ENCODE measurements at places on chromosomes 1 and 21. TPM values are rescaled to one million over a fixed set of nuclear protein-coding genes. Genes with fewer than 3 reads are reported as not detected.

- DNase-seq, result peak; percentile 58
Measured at GRCh38 chr1:78649628-78650027, at the start of gene IFI44. Gene IFI44, plus strand, starts transcription at chr1:78649831. Its CDS starts 365 bp downstream, at chr1:78650196.

MPL gene
- total RNA-seq, result not detected

- DNase-seq, result no peak
Measured at GRCh38 chr1:152505083-152505482, 5.5 kb upstream of the LCE5A start.

MUTYH gene
- total RNA-seq, result 33.3 TPM

DNA sequence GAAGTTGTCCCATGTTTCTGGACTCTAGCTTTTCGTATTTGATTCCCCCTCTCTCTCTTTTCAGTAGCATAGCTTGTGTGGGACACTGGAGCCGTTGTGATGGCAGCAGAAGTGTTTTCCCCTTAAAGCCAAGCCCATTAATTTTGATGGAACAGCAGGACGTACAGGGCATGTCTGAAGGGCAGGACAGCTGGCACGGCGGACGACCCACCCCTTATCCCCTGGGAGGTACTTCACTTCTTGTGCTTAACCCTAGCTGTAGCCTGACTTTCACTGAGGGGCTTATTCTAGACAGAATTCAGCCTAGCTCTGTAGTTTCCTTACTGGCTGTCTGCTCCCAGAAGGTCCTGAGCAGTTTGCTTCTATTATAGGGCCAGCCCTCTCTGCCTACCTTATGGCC, 8.6 kb upstream of the PPFIA4 start:
- DNase-seq, result no peak

CENPF gene
- 20.6 TPM for total RNA-seq

DISP1 gene
- total RNA-seq, result 7.1 TPM

WNT3A gene
- not detected for total RNA-seq

TFF2 gene
- not detected for total RNA-seq

FNDC10 gene
- 8.0 TPM for total RNA-seq

DNA sequence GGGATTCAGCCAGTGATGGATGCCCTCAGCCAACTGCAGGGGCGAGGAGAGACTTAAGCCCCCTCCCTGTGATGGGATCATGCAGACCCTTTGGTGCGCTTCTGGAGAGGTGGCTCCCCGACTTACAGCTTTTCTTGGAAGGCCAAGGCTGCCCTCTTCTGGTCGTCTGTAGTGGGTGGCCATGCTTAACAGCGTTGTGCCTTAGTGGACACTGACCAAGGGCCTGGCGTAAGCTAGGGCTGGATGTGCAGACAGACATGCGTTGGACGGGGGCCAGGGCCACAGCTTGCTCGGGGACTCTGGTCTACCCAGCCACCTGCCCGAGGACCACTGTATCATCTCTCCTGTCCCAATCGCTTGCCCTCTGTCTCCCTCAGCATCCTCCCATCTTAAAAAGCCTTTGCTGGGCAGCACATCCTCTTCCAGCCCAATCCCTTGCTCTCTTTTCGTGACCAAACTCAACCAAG, 5.5 kb downstream of the AZIN2 start:
- peak; percentile 35 for DNase-seq

UBE4B gene
- 45.0 TPM for total RNA-seq

BTBD8 gene
- 3.6 TPM for total RNA-seq

HES2 gene
- total RNA-seq, result 27.8 TPM

DNA sequence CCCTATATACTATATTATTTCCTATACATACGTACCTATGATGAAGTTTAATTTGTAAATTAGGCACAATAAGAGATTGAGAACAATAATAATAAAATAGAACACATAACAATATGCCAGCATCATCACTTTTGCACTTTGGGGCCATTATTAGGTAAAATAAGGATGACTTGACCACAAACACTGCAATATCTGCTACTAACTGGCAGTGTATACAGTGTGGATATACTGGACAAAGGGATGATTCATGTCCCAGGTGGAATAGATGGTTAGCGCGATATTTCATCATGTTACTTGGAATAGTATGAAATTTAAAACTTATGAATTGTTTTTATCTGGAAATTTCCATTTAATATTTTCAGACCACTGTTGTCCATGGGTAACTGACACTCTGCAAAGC, 35.4 kb upstream of the TXLNA start:
- DNase-seq, result no peak

CD48 gene
- total RNA-seq, result not detected

S100A13 gene
- total RNA-seq, result 183 TPM

- DNase-seq, result peak; percentile 95
Measured at GRCh38 chr1:235069577-235070563, 58.8 kb downstream of the TOMM20 start.

GRCh38 chr1:247295274-247295684, 36.4 kb downstream of the ZNF496 start:
- DNase-seq, result no peak

DNA sequence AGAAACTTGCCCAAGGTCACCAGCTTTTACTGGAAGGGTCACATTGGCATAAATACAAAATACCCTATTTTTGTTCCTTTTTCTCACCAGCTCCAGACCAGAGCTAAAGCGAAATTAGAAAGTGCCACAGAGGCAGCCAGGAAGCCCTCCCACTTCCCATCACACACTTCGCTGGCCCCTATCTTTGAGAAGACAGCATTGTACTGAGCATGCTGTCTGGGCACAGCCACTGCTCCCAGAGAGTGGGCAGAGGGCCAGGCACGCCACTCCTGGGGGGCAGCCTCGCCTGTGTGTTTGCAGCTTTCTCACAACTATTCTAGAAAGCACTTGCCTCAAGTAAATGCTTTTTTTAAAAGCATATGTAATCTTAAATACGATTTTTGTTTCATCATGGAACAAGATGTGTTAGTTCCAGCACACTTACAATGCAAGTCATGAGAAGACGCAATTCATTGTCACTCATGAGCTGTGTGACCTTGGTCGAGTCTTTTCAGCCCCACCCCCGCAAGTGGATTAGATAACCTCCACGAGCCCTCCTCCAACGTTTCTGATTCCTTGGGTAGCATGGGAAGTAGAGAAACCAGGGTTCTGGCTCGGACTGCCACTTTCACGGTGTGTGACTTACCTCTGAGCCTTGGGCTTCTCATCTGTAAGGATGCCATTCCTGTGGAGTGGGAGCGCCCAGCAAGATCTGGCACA, 25.7 kb upstream of the EPHA8 start:
- no peak for DNase-seq

- no peak for DNase-seq
Measured at GRCh38 chr1:25148673-25149300, 83.5 kb downstream of the SYF2 start.

DNA sequence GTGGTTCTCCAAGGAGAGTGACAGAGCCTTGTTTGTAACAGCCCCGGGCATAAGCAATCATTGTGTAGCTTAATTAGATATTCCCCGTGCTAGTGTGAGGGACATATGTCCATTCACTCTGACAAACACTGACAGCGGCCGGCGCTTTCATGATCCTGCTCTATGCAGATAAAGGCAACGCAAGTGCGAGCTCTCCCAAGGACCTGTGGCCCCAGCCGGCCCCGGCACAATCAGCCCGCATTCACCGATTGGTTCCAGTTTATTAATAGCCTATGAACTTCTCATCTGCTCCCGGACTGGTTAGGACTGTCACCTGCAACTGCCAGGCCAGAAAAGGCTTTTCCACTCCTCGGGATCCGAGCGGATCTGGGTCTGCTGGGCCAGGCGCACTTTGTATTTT, 18.0 kb upstream of the OLIG1 start:
- no peak for DNase-seq

ZNF644 gene
- total RNA-seq, result 38.5 TPM

HEYL gene
- 4.8 TPM for total RNA-seq

GRCh38 chr1:179813626-179814545, 63.7 kb downstream of the TOR1AIP2 start:
- no peak for DNase-seq

DNA sequence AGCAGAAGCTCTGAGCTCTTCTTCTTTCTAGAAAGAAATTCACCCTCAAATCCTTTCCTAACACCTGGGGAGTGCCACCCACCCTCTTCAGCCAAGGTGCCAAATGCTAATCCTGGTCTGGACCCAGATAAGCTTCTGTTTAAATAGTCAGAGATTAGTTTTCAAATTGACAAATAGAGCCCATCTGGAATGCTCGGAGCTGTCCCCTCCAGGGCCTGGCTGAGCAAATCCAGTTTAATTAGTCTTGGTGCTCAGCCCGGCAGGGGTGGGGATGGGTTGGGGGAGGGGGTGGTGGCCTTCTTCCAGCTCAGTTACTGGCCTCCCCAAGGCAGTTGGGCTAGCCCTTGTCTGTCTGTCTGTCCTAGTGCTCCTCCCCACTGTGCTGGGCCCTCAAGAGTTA, 269.5 kb downstream of the GRIK3 start:
- no peak for DNase-seq

GRCh38 chr1:243397613-243398321, 141.9 kb downstream of the SDCCAG8 start:
- DNase-seq, result no peak

DNA sequence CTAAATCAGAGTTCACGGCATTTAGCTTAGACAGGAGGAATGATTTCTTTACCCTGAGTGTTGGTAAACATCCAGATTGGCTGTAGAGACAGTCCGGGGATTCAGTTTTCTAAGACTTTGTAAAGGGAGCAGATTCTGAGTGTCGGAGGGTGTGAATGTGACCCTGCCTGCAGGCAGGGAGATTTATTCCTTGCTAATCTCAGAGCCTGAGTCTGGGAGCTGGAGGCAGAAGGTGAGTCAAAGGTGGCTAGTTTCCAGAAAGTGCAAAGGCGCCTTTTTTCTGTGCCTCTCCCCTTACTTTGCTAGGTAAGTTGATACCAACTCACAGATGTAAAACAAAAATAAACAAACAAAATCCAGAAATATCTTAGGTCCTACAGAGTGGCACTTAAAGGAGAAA, 11.7 kb downstream of the ATP1B1 start:
- DNase-seq, result no peak

DNA sequence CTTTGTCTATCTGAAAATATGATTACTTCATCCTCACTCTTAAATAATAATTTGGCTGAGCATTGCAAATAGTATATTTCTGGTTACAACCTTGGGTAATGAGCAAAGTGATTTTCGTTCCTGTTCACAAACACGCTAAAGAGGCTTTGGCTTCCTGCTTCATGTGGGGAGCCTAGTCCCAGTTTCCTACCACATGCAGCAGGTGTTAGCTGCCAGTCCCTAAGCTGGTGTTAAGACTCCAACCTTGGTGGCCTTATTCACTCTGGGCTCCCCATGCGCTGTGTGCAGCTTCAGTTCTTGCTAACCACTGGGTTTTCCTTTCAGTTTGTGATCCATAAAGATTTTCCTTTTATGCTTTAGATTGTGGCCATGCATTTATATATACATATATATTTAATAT, 56.7 kb upstream of the BARHL2 start:
- no peak for DNase-seq

- DNase-seq, result no peak
Measured at GRCh38 chr1:14848203-14848602, 249.7 kb downstream of the KAZN start.

DNA sequence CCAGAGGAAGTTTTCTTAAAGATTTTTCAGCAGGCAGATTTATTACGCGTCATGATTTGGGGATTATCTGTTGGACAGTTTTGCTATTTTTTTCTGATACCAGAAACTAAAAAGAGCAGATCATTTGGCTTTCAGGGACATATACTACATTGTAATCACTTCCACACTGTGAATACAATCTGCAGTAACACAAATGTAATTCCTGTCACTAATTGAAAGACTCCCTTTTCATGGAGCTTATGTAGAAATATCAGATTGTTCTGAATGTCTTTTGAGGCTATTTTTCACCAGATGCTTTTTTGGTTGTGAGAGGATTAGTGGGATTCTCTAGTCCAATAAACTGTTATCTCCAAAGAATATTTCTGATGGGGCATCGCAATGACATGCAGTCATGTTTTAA, 464.2 kb downstream of the DISC1 start:
- DNase-seq, result no peak

GRCh38 chr1:5312862-5313261, 658.5 kb downstream of the AJAP1 start:
- no peak for DNase-seq

- DNase-seq, result peak; percentile 74
Measured at GRCh38 chr1:244302876-244303609, 148.7 kb downstream of the ADSS2 start.

FCRL6 gene
- total RNA-seq, result not detected

MMEL1 gene
- not detected for total RNA-seq

GRCh38 chr21:38140207-38140903, 116.4 kb upstream of the KCNJ15 start:
- DNase-seq, result peak; percentile 26

DNA sequence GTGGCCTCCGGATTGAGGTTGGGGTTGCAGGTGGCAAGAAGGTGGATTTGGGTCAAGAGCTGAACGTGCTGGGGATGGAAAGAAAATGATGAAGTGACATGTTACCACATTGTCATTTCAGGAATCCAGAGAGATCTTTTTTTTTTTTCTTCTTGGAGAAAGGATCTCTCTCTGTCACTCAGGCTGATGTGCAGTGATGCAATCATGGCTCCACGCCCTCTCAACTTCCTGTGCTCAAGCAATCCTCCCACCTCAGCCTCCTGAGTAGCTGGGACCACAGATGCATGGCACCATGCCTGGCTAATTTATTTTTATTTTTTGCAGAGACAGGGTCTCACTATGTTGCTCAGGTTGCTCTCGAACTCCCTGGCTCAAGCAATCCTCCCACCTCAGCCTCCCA, 80.6 kb downstream of the GON4L start:
- no peak for DNase-seq

DNA sequence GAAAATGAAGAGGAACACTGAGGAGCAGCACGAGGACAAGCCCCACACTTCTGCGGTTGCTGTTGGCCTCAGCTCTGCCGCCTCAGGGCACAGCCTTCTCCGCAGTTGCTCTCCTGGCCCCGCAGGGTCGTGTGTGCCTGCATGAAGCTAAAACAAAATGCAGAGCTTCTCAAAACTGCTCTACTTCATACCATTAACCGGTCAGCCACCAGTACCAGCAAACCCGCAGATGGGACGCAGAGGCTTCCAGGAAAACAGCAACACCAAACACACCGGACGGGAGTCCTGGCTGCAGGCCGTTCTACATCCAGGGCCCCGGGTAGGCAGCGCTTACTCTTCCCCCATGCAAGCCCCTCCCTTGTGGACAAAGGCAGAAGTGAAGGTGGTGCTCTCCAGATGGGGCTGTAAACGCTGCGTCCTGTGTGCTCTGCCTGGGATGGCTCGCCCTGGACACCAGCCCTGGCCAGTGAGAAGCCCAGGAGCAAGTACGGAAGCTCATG, 7.1 kb upstream of the C1orf159 start:
- DNase-seq, result no peak

RHOU gene
- total RNA-seq, result 1.0 TPM

GRCh38 chr1:156945881-156946661, 25.6 kb downstream of the LRRC71 start:
- no peak for DNase-seq

GRCh38 chr1:240500647-240501046, 111.3 kb downstream of the GREM2 start:
- DNase-seq, result no peak

ADORA1 gene
- 7.0 TPM for total RNA-seq
